ENCODE measurements at places on chromosomes 4 and X. TPM values are rescaled to one million over a fixed set of nuclear protein-coding genes. Genes with fewer than 3 reads are reported as not detected.

The TGIF2LX gene
- 0.72 TPM for total RNA-seq

The PCDH18 gene
- total RNA-seq, result 93.9 TPM

The HS6ST2 gene
- total RNA-seq, result 23.4 TPM

The TMEM47 gene
- 83.1 TPM for total RNA-seq

The VCX gene
- not detected for total RNA-seq

The NAP1L5 gene
- total RNA-seq, result 11.6 TPM

The MAGEA2B gene
- total RNA-seq, result not detected

The RASSF6 gene
- total RNA-seq, result 4.1 TPM

The GRIA3 gene
- 7.9 TPM for total RNA-seq

The CTAG1A gene
- not detected for total RNA-seq

The MAP7D2 gene
- total RNA-seq, result 0.24 TPM

The PDE6B gene
- 7.0 TPM for total RNA-seq

The FGB gene
- 14.7 TPM for total RNA-seq

The KCND1 gene
- 1.2 TPM for total RNA-seq

The FAM114A1 gene
- 198 TPM for total RNA-seq

The TMSB15A gene
- 25.8 TPM for total RNA-seq

The WDR17 gene
- 7.2 TPM for total RNA-seq

The RNF175 gene
- 1.7 TPM for total RNA-seq

The CLDN2 gene
- total RNA-seq, result not detected

The SUPT20HL2 gene
- total RNA-seq, result 3.4 TPM

The CENPVL1 gene
- total RNA-seq, result not detected

The CXorf65 gene
- total RNA-seq, result not detected

The CABS1 gene
- total RNA-seq, result 6.5 TPM

The SNX25 gene
- 16.1 TPM for total RNA-seq

The INTS6L gene
- 15.4 TPM for total RNA-seq

The SUPT20HL1 gene
- total RNA-seq, result not detected

The GBA3 gene
- 2.4 TPM for total RNA-seq

The NHSL2 gene
- total RNA-seq, result 25.3 TPM

The POLN gene
- total RNA-seq, result 8.4 TPM

The BRS3 gene
- total RNA-seq, result 1.2 TPM

The PITX2 gene
- 182 TPM for total RNA-seq

The RIPPLY1 gene
- not detected for total RNA-seq

The POLA1 gene
- 18.1 TPM for total RNA-seq

The RBM3 gene
- 165 TPM for total RNA-seq

The HHIP gene
- total RNA-seq, result 5.8 TPM

The CLIC2 gene
- total RNA-seq, result 0.96 TPM

The NUP62CL gene
- total RNA-seq, result 2.9 TPM

The SYP gene
- 0.24 TPM for total RNA-seq

The PCYT1B gene
- total RNA-seq, result 5.1 TPM

The RBM46 gene
- 3.9 TPM for total RNA-seq

Data from umbilical cord (tissue), 2 donors.